ENCODE measurements at places on chromosomes 16 and 17.

DNA sequence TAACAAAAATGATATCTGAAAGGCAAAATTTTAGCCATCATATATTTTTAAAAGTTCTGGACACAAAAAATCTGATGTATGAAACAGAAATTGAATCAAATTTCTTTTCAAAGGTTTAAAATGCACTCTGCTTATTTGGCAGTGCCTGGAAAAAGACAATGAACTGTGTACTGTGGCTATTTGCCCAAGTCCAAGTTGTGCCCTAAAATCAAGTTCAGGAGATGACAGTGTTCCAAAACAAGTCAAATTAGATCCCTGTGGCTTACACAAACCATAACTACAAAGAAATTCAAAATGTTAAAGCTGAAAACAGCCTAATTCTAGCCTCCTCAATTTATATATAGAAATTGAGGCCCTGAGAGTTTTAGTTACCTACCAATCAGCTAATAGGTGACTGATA is 25.6 kb downstream of the CMC2 start:
- no peak for DNase-seq

- DNase-seq, result no peak
Measured at GRCh38 chr17:36730857-36731490, 129.6 kb downstream of the MRM1 start.

DNA sequence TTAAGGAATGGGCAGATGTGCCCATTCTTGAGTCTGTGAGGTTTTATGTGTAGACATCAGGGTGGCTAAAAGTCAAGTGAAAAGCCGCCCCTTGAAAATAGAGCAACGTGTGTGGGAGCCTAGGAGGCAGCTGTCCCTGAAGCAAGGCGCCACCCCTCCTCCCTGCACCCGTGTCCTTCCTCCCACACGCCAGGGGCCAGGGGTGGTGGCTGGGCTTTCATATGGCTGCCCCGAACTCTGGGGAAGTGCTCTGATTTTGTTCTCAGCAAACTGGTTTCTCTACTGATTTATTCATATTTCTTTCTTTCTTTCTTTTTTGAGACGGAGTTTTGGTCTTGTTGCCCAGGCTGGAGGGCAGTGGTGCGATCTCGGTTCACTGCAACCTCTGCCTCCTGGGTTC is 4.7 kb downstream of the ZNF750 start:
- no peak for DNase-seq

DNA sequence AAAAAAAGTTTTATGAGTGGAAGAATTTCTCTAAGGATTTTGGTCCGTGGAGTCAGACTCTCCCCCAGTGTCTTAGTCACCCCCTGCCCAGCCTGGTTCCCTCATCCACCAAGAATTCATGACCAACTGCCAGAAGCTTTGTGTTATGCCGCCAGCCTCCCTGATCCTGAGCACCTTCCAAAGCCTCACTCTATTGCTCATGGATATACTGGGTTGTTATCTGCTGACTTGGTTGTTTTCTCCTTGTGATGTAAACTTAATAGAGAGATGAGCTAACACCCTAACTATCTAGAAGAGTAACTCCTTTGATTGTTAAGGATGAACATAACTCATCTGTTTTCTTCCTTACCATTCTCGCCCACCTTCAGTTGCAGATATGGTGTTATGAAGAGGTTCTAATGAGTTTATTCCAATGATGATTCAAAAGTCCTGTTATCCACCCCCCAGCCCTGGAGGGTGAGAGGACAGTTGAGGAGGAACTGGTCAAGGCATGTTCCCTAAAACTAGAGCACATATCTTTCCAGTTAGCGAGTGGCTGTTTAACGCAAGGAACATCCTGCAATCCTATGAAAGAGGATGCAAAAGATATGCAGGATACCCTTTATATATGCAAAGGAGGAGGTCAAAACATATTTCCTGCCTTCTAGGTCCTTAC is 1.5 kb upstream of the PSMD3 start:
- peak; percentile 72 for DNase-seq

GRCh38 chr16:55021595-55022475 is 91.2 kb downstream of the IRX5 start:
- peak; percentile 9 for DNase-seq

DNA sequence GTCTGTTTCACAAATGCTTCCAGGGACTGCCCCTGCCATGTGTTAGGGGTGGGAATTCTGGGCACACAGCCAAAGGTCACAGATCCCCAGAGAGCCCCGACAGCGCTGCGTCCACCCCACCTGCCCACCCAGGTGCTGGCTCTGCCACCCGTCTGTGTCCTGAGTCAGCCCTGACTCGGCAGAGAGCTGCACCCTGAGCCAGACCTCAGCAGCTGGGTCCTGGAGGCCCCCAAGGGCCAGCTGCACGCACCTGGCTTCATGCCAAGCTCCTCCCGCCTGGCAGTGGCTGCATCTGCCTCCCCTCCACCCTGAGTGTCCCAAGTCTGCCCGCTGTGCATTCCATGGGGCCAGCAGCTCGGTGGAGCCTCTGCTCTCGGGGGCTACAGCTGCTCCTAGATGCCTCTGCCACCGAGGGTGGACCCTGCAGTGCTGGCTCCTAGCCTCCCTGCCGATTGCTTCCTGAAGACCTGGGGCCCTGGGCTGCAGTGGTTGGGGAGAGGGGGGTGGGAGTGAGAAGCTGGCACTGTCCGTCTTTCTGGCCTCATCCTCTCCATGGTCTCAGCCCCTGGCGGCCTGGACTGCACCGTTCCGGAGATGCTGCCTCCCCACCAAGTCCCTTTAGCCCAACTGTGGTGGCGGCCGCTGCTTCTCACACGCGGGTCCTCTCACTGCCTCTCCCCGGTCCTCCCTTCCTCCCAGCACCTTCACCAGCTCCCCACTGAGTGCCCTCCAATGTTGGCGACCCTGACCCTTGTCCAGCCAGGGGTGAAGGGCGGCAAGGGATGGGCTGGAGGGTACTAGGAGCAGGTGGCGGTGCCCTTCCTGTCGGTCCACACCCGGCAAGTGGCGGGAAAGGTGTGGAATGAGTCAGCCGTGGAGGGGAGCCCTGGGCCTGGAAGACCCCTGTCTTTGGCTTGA is 3.0 kb downstream of the SECTM1 start:
- DNase-seq, result peak; percentile 47

- DNase-seq, result no peak
Measured at GRCh38 chr16:89892635-89893034, 19.2 kb downstream of the TCF25 start.

Data from RKO (cell line).